ENCODE measurements at places on chromosomes 7 and 10.

DNA sequence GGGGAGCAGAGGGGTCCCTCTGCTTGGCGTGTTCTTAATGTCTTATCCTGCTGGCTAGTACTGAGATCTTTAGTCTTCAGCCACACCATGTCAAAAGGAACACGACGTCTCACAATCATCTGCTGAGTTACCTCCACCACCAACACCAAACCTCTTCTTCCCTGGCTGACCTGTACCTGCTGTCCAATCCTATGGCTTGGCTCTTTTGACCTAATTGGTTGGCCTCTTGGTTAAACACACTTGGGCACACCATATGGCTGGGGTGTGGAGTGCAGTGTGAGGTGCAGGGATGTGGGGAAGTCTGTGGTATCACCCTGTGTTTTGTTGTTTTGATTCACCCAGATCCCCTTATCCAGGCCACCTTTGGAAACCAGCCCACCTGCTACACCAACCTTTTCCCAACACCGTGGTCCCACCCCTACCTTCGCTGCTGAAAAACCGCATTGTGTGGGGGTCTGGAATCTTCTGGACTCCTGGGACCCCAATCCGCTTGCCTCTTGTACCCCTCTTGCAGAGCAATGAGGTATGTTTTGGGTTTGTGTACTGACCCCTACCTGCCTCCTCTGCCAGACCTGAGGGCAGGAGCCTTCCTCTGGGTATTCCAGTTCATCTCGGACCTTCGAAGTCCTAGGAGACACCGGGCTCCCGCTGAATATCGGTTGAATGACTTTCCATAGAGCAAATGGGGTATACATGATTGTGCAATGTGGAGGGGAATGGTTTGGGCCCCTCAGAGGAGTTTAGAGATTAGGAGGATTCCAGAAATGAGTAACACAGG, 2.8 kb upstream of the LBX1 start:
- no peak for DNase-seq

DNA sequence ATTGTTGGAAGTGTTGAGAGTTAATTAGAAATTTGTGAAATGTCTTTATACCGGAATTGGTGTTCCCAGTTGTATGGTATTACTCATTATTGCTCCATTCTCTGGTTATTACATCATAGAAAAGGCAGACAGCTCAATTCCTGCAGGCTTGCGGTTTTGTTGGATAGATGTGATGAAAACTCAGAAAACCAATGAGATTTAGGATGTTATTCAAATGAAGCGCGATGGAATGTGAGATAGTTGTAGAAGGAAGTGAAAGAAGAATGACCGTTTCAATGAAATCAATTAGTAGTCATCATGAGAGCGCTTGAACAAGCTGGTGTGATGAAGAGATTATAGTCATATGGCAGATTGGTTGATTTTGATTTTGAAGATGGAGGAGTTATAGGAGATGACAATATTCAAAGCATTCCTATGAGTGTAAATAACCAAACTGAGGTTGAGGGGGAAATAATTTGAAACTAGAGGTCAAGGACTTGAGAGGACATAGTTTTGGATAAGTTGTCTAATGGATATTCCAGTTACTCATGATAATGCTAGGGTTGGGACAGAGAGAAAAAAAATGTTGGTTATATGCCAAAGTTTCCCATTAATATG, 991.5 kb downstream of the NRG3 start:
- DNase-seq = no peak

DNA sequence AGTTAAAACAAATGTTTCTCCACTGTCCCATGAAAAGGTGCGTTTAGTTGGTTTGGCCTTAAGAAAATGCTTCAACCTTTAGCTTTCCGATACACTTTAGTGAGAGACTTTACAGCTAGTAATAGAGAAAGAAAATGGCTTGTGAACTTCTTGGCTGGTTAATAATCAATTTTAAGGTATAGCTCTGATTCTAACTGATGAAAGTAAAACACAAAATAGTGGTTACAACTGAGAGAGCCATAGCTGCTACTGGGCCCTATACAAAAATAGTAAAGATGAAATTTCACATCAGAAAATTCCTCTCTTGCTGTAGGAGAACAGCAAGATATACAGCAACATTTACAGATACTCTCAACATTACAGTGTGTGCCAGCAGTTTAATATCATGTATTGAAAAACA, 371.4 kb downstream of the PHTF2 start:
- no peak for DNase-seq

GRCh38 chr10:87635498-87636312, 24.0 kb upstream of the PAPSS2 start:
- peak; percentile 25 for DNase-seq

DNA sequence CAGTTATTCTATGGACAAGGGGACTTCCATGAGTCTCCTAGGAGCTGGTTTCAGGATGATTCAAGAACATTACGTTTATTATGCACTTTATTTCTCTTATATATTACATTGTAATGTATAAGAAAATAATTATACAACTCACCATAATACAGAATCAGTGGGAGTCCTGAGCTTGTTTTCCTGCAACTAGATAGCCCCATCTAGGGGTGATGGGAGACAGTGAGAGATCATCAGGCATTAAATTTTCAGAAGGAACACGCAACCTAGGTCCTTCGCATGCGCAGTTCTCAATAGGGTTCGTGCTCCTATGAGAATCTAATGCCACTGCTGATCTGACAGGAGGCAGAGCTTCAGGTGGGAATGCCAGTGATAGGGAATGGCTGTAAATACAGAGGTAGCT, 137.9 kb downstream of the ANKRD30A start:
- peak; percentile 16 for DNase-seq

DNA sequence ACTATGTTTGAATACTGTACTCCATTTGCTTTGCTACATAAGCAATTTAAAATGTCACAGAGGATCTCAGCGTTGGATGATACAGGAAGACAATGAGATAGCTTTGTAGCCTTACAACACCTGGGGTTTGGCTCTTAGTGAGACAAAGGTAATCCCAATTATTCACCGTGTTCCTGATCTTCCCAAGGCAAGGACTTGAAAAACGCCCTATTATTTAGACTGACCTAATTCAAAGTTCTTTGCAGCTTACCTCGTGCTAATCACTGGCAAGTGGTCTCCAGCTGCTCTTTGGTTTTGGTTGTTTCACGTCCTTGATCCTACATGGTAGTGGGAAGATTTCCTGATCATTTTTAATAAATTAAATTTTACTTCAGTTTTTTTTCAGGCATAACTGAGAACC, 23.0 kb upstream of the C7orf33 start:
- DNase-seq = no peak

- DNase-seq = no peak
These were observed 38.2 kb upstream of the CCDC3 start for GRCh38 chr10:13039761-13040160.

All from NAMALWA (cell line).